ENCODE measurements at places on chromosomes 11 and 22. TPM values are rescaled to one million over a fixed set of nuclear protein-coding genes. Genes with fewer than 3 reads are reported as not detected.

DNA sequence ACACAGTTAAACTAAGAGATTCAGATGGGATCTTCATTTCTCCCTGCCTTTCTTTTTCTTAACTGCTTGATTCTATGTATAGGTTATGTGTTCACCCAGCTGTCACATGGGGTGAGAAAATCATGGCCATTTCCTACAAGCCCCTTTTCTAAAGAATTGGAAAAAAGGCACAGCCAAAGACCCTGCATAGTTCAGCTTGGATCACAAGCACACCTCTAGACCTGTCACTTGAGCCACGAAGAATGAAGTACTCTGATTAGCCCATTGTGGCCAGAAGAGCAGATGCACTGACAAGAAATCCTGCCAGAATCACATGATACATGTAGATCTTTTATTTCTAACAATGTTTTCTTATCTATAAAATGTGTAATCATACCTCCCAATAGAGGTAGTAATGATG is 69.7 kb downstream of the RAB38 start:
- DNase-seq: no peak

Gene SOX10
- total RNA-seq: 0.14 TPM

DNA sequence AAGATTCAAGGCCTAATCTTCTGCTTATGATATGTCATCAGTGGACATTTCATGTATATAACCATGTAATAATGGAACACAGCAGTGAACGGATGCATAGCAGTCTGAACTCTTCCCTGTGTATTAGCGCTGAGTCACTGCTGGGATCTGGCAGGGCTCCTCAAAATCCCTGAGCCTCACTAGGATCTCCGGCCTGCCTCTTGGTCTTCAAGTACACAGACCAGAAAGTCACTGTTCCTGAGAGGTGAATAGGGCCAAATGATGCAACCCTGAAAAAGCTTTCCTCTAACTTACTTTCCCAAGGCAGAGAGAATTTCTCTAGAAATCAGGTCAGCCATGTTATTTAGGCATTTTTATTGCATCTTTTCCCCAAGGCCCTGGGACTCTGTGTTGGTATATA is 35.0 kb downstream of the POU2AF1 start:
- no peak for DNase-seq

DNA sequence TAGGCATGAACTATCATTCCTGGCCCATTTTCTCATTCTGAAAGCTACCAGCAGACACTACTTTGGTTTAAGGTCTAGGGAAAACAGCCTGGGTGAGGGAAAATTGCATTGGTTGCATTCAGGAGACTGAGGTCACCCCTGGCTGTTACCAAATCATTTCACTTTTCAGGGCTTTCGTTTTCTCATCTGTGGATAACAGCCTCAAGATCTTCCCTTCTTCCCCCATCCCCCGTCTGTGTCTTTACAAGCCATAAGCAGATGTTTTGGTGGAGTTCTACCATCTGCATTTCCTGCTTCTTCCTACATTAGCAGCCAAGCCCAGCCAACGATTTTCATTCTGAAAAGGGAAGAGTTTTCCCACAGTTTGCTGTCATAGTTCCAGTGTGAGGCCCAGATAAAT is 130.4 kb downstream of the HIPK3 start:
- no peak for DNase-seq

Gene KRTAP5-8
- total RNA-seq: not detected

GRCh38 chr11:116179401-116179800 is 593.4 kb downstream of the BUD13 start:
- no peak for DNase-seq

- DNase-seq: no peak
Observed at GRCh38 chr22:38510416-38510970, 4.4 kb upstream of the DDX17 start.

DNA sequence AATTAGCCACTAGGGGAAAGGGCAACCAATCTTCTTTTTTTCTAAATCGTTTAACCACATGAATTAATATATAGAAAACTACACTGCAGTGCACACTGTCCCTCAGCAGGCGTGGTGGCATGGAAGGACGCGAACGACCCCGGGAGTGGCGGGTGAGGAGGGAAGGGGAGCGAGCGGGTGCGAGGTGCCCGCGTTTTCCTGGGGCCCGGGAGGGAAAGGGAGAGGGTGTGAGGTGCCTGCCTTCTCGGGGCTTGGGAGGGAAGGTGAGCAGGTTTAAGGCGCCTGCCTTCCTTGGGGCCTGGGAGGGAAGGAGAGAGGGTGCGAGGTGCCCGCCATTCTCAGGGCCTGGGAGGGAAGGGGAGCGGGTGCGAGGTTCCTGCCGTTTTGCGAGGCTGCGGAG is 765 bp downstream of the GAB4 start:
- no peak for DNase-seq

GRCh38 chr11:116177521-116178210 is 595.1 kb downstream of the BUD13 start:
- no peak for DNase-seq

Gene PNPLA3
- 11.7 TPM for total RNA-seq

Gene CHRM1
- total RNA-seq: not detected

Gene MS4A12
- total RNA-seq: not detected

Gene NTM
- total RNA-seq: 51.7 TPM

DNA sequence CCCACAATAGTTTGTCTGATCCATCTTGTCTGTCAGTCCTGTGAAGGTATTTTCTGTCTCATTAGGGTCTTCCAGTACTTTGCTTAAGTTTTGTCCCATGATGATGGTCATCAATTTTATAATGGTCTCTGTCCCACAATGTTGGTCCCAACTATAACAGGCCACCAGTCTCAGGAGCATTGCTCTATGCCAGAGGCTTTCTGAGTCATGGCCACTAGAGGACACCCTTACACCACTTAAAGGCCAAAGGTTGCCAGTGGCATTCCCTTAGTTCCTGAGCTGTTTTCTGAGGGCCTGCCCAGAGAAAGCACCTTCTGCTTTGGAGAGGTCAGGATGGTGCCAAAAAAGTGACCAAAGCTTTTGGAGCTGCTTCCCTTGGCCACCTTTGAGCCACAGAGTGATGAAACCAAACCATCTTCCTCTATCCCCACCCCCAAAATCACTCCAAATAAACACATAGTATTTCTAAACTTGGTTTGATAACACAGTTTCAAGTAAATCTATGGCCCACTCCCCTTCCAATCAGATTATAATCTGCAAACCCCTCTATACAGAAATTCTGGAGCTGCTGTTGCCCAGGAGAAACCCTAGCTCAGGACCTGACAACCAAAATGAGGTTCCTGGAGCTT is 19.3 kb downstream of the EIF3F start:
- no peak for DNase-seq

Gene GPR83
- total RNA-seq: not detected

Gene MGAT3
- not detected for total RNA-seq

Gene IL18BP
- 1.7 TPM for total RNA-seq

GRCh38 chr11:94876645-94877442 is 96.5 kb downstream of the CWC15 start:
- peak; percentile 36 for DNase-seq

Gene CCT8L2
- not detected for total RNA-seq

DNA sequence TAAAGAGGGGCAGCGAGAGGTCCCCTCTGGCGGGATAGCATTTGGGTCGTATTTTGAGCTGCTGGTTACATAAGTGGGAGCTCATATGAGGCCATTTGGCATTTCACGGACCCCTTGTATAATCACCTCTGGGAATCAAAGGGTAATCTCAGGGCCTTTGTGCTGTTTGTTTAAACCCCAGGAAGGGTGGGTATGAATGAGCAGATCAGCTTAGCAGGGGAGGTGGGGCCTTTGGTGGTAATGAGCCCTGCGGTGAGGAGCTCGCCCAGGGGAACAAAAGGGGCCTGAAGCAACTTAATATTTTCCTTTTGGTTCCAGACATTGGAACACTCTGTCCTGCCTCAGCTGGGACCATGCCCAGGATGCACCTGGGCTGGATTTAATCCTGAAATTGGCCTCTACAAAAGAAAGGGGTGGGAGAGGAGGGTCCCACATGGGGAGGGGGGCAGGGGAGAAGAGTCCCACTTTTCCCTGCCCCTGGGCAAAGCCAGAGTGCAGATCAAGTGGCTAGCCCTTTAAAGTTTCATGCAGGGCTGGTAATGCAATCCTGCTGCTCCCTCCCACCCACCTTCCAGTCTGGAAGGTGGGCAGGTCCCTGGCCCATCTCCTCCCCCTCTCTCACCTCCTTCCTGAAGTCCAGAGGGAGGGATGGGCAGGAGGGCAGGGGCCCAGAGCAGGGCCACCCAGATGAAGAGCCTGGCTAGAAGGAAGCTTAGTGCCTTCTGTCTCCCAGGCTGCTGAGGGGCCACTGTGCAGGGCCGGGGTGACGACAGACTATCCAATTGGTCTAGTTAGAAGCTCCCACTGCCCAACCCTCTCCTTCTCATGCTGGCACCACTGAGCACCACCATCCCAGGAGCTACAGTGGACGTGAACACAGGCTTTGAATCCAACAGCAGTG is 10.5 kb downstream of the TSKU start:
- no peak for DNase-seq

GRCh38 chr11:35914816-35915215 is 29.0 kb upstream of the LDLRAD3 start:
- no peak for DNase-seq

All from foreskin keratinocyte (primary cell).